Hypothalamus (tissue), 51 donors: ENCODE measurements at places on chromosomes 6 and 20.
A peak's percentile ranks its signal among the peaks of the same experiment; 100 is the strongest.

GRCh38 chr6:109397020-109397419, 14.8 kb upstream of the CD164 start:
- DNase-seq: no peak

GRCh38 chr6:159999240-159999671, 30.4 kb downstream of the IGF2R start:
- DNase-seq: no peak

DNA sequence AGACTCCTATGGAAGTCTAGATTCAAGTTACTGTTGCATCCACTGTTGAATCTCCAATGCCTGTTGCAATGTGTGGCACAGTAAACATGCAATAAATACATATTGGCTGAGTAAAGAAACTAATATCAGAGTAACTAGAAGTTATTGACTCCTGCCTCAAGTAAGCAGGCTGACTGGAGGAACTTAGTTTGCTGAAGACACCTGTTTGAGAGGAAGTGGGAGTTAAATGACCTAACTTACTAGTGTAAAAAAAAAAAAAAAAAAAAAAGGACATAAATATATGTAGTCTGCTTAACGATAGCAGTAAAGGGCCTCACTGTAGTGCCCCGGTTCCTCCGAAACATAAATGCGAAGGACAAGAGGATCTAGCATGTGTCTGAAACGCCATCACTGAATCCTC, 249.8 kb upstream of the PRDM1 start:
- no peak for DNase-seq

- no peak for DNase-seq
Measured at GRCh38 chr20:24185791-24186190, 197.2 kb upstream of the GGTLC1 start.

DNA sequence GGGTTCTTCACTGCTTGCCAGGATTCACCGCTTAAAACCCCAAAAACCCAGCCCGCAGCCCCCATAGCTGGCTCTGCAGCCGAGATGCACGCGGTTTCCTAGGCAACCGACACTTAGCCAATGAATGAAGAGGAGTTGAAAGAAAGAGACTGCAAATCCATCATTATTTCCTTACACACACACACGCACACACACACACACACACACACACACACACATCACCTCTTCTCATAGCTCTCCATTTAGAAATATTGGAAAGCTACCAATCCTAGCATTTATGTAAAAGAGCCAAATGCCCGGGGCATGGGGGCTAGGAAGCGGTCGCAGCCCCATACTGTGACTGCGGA, 3.4 kb upstream of the TUBB2B start:
- DNase-seq: peak; percentile 44

- no peak for DNase-seq
Measured at GRCh38 chr6:170311696-170312095, 5.1 kb downstream of the FAM120B start.

- no peak for DNase-seq
Measured at GRCh38 chr6:20213271-20213798, 1.1 kb upstream of the MBOAT1 start.

GRCh38 chr6:75158176-75158575, 47.7 kb downstream of the COL12A1 start:
- no peak for DNase-seq

GRCh38 chr6:71411882-71412281, 123.3 kb downstream of the OGFRL1 start:
- no peak for DNase-seq

DNA sequence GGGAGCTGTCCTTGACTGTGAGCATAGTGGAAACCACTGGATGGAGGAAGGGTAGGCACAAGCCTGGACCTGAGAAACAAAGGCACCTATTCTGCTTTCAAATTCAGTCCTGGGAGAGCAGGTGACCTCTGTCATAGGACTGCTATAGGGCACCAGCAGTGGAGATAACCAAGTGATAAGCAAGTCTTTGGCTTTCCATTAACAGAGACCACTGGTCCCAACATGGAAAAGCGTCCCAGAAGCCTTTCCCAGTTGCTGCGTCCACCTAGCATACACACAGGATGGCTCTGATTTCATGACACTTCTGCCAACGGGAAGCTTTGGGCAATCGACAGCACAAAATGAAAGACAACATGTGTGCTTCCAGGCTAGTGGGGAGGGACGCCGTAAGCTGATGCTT, 8.9 kb downstream of the SLC22A3 start:
- no peak for DNase-seq

GRCh38 chr6:21438986-21439352, 154.6 kb upstream of the SOX4 start:
- no peak for DNase-seq

DNA sequence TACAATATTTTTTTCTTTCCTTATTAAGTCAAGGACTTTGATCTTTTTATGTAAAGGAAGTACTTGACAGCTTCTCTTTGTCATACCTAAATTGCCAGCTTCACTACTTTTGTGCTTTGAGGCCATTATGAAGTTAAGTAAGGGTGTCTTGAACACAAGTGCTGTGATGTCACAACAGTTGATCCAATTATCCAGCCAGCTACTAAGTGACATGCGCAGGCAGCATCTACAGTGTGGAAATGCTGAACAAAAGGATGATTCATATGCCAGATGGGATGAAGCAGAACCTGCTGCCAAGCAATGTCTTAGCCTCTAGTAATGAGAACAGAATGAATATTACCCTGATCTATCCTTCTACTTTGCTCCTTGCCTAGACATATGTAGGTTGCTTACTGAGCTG, 68.3 kb upstream of the TMEM244 start:
- no peak for DNase-seq

DNA sequence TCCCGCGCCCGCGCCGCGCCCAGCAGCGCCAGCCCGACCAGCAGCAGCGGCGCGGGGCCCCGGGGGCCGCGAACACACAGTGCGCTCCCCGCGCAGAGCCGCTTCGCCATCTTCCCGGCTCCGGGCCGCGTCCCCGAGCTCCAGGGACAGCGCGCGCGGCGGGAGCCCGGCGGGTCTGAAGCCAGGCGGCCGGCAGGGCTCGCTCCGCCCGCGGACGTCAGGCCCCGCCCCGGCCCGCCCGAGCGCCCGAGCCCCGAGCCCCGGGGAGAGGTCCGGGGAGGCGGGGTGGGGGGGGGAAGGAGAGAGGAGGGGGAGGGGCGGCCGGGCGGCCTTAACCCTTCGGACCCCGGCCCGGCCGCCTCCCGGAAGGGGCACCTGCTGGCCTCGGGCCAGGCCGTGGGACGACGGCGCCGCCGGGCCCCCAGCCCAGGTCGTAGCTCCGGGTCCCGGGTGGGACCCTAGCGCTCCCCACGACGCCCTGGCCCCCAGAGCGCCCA, at the start of gene LAMA5:
Gene LAMA5, minus strand, starts transcription at position 177 of the 497 bp plus-strand sequence. Its CDS starts 67 bp downstream, at position 110.
- DNase-seq: no peak

GRCh38 chr6:38632490-38632889, 7.2 kb downstream of the BTBD9 start:
- DNase-seq: no peak

GRCh38 chr6:38845931-38846330, 130.8 kb downstream of the DNAH8 start:
- DNase-seq: no peak

DNA sequence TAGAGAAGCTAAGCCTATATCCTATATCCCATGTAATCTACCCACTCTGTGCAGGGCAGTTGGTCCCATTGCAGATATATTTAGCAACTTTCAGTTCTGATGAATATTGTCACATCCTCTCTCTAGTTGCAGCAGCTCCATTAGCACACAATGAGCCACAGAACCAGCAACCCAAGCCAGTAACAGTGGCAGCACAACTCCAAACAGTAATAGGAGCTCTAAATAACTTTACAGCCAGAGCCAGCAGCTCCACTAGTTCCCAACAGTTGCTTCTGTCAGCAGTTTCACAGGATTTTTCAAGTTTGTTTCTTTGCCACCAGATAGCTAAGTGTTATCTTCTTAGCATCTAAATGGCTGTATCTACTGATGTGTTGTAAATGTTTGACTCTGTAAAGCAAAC, 490.8 kb downstream of the HTR1B start:
- DNase-seq: no peak

DNA sequence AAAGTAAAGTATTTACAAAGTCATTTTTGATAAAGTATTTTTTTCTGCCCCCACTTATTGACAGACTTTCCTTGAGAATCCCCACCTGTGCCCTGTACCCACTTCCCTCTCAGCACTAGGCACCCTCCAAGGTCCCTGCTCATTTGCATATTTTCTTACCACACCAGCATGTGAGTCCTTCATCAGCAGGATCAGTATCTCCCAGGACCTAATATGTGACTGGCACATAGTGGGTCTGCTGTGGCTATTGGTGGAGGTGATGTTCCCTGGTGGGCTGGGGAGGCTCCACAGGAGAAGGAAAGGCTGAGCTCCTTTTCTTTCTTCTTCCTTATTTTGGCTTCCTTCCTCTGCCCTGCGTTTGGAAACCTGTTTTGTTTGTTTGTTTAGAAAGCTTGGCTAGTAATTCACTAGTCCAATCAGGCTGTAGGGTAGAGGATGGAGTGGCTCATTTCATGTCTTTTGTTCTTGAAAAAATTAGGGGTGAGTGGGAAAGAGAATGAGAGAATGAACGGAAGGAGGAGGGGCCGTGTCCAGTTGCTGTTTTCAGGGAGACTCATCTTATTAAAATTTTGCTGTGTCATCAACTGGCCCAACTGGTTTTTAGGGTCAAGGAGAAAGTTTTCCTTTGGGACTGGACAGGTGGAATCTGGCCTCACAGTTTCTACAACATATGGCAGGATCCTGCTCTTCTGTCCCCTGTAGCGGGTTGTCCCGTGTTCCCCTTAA, 2.8 kb upstream of the RNF24 start:
- no peak for DNase-seq

GRCh38 chr6:51213811-51214210, 395.1 kb downstream of the TFAP2B start:
- no peak for DNase-seq

- no peak for DNase-seq
Measured at GRCh38 chr20:38293491-38294065, 10.4 kb upstream of the BPI start.

GRCh38 chr6:105873211-105873704, 212.9 kb upstream of the PRDM1 start:
- no peak for DNase-seq

- no peak for DNase-seq
Measured at GRCh38 chr6:138958595-138958994, 29.5 kb downstream of the REPS1 start.

GRCh38 chr20:51313358-51313827, 229.1 kb downstream of the NFATC2 start:
- DNase-seq: no peak

- DNase-seq: no peak
Measured at GRCh38 chr20:38609815-38610214, 8.2 kb downstream of the ARHGAP40 start.

- DNase-seq: no peak
Measured at GRCh38 chr6:125546841-125547251, 202.6 kb upstream of the HEY2 start.

DNA sequence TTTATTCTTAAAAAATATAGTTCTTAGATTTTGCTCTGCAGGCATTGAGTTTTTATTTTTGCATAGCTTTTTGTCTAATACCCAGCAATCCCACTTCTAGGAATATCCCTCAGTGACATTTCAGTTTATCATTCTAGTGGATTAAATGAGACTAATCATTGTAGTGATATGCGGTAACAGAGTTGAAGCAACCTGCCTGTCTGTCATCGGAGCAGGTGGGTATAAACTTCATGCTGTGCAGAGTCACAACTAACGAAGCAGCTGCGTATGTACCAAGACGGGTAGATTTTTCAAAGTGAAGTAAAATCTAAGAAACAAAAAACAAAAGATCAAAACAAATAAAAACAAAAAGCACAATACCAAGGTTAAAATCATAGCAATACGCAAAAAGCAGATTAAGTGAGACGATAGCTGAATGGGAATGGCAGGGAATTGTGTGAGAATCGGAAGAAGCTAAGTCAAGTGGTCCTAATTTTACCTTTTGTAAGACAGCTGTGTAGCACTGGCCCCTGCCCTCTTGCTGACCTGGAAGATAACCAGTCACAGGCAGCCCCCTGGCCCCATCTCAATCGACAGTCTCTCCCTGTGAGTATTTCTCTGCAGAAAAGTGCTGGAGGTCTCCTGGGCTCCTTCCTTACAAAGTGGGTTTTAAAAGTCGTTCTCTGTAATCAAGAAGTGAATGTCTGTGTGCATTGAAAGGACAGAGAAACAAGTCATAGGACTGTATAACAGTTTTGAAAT, 169.2 kb downstream of the OR2B2 start:
- DNase-seq: no peak

DNA sequence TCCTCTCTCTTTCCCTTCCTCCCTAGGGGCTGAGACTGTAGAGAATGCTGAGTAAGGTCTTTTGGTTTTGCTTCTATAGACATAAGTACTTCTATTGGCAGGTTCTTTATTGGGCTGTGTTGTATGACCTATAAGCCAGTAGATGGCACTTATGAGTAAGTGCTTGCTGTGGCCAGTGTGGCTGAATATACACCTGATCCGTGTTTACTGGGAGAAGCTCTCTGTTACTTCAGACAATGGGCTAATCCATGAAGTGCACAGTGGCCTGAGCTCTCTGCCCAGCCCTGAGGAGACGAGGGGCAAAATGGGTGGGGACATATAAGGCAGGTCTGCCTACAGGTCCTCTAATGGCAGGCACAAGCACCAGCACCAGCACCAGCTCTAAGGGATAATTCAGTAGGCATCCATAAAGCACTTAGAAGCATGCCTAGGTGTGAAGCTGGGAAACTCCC, 610.3 kb downstream of the RNF144B start:
- DNase-seq: no peak

- DNase-seq: no peak
Measured at GRCh38 chr6:111746983-111747382, 126.3 kb downstream of the FYN start.

DNA sequence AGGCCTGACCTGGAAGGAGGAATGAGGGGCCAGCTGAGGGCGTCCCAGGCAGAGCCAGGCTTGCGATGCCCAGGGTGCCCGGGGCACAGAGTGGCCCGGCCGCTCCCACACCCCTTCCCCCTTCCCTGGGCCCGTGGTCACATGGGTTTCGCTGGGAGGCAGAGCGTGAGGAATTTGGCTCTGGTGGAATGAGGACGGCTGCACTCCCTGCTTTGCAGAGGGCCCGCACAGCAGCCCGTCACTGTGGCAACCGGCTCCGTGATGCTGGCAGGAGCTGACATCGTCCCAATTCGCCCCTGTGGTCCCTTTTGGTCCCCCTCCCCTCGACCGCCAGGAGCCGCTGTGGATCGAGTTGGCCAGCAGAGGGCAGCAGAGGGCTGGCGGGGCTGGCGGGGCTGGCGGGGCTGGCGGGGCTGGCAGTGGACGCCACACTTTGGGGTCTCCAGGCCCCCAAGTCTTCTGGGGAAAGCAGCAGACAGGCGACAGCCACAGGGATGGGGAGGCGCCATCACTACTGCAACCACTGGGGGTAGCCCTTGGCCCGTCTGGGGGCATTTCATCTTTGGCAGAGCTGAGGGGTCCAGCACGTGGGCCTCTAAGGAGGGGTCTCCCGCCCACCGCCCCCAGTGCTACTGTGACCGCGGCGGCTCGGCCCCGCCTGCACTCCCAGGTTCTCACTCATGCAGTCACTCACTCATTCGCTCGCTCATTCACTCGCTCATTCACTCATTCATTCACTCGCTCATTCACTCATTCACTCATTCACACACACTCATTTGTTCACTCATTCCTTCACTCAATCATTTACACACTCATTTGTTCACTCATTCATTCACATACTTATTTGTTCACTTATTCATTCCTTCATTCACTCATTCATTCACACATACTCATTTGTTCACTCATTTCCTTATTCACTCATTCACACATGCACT, 49.7 kb upstream of the BHLHE23 start:
- DNase-seq: peak; percentile 17

- no peak for DNase-seq
Measured at GRCh38 chr20:1295276-1295930, 29.3 kb downstream of the SNPH start.

GRCh38 chr20:62795023-62795761, 1.1 kb upstream of the MRGBP start:
- DNase-seq: peak; percentile 53
